Upper lobe of left lung (tissue), 6 donors: ENCODE measurements at places on chromosomes 11 and 22. TPM values are rescaled to one million over a fixed set of nuclear protein-coding genes. Genes with fewer than 3 reads are reported as not detected.

PTS gene
- total RNA-seq: 24.2 TPM

ANO9 gene
- 20.6 TPM for total RNA-seq

CHADL gene
- total RNA-seq: 2.0 TPM

PSMD13 gene
- total RNA-seq: 110 TPM

EMID1 gene
- total RNA-seq: 5.0 TPM

NXPE1 gene
- total RNA-seq: not detected

PNPLA3 gene
- total RNA-seq: 4.6 TPM

MYEOV gene
- 0.98 TPM for total RNA-seq

MRGPRE gene
- not detected for total RNA-seq

- DNase-seq: no peak
Observed at GRCh38 chr11:76251226-76251575, 44.9 kb upstream of the WNT11 start.

GRCh38 chr22:25996669-25997068 lies 172.6 kb upstream of the SEZ6L start:
- DNase-seq: no peak

DNA sequence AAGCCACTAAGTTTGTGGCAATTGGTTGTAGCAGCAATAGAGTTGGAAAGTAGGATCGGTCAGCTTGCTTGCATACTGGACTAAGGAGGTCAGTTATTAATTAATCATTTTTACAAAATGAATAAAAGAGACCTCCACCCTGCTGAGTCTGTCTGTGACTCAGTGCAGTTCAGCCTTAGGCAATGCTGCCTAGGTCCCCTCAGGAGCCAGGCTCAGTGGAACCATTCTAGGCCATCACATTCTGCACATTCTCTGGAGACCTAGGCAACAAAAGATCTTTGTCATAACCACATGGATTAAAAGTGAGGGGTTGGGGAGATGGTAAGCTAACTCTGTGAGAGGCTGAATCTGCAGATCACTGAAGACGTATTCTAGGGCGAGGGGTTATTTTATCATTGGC lies 178.7 kb upstream of the CADM1 start:
- no peak for DNase-seq

- no peak for DNase-seq
Observed at GRCh38 chr22:44045145-44045544, 21.0 kb downstream of the PARVB start.

- no peak for DNase-seq
Observed at GRCh38 chr22:46220921-46221320, 29.2 kb downstream of the CDPF1 start.

DNA sequence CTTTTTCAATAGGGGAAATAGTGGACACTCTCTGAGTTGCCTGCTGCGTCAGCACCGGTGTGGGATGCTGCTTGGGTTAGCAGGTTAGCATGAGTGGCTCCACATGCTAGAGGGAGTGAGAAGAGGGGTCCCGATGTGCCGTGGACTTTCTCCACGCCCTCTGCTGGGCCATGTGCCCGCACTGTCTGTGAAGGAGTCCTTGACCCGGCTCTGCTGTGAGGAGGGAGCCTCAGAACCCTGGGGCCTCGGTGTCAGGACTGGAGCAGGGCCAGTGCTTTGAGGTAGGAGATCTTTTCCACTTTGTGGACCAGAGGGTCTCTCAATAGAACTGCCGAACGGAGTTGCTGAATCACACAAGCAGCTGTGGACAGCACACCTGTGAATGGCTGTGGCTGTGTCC lies 14.8 kb downstream of the CTTN start:
- DNase-seq: no peak

GRCh38 chr22:50727678-50728522 lies 10.1 kb upstream of the ACR start:
- no peak for DNase-seq

DNA sequence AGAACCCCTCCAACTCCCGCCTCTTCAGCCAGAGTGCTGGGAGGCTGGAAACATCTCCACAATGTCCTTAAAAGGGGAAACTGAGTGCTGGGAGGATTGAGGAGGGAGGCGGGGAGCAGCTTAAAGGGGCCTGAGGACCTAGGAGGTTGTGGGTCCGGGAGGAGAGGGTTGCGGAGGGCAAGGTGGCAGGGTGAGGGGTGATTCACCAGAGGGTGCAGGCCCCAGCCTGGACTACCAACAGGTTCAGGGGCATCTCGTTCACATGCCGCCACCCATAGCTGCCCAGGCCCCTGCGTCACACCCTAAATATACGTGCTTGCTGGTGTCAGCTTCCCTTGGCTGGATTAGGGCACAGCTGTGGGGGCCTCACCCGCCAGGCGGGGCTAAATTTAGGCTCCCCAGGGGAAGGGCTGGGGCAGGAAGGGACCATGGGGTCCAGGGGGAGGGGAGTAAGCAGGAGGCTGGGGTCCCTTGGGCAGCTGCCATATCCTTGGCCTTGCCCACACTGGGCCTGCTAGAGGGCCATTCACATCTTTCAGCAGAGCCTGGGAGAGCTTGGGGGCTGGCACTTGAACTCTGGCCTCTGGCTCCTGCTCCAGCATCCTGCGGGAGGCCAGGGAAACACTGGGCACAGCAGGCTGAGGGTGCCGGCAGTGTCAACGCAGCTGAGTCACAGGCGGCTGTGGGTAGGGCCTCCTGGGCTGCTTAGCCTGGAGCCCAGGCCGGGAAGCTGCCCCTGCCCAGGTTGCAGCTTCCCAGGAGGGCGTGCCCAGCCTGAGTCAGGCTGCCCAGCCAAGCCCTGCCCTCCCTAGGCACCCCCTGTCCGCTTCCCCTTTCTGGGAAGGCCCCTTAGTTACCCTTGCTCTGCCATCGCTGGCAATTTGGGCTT lies 1.3 kb downstream of the EHBP1L1 start:
- peak; percentile 85 for DNase-seq

- no peak for DNase-seq
Observed at GRCh38 chr11:4921796-4922195, 2.3 kb downstream of the OR51G1 start.

GRCh38 chr11:122882857-122883645 lies 492 bp downstream of the JHY start:
- peak; percentile 95 for DNase-seq

GRCh38 chr11:86176165-86176884 lies 68.2 kb upstream of the EED start:
- DNase-seq: no peak

GRCh38 chr11:110711776-110712658 lies at the start of gene ARHGAP20:
ARHGAP20 (minus strand) TSS chr11:110712437; CDS start chr11:110712231, 206 bp downstream.
- DNase-seq: peak; percentile 96

DNA sequence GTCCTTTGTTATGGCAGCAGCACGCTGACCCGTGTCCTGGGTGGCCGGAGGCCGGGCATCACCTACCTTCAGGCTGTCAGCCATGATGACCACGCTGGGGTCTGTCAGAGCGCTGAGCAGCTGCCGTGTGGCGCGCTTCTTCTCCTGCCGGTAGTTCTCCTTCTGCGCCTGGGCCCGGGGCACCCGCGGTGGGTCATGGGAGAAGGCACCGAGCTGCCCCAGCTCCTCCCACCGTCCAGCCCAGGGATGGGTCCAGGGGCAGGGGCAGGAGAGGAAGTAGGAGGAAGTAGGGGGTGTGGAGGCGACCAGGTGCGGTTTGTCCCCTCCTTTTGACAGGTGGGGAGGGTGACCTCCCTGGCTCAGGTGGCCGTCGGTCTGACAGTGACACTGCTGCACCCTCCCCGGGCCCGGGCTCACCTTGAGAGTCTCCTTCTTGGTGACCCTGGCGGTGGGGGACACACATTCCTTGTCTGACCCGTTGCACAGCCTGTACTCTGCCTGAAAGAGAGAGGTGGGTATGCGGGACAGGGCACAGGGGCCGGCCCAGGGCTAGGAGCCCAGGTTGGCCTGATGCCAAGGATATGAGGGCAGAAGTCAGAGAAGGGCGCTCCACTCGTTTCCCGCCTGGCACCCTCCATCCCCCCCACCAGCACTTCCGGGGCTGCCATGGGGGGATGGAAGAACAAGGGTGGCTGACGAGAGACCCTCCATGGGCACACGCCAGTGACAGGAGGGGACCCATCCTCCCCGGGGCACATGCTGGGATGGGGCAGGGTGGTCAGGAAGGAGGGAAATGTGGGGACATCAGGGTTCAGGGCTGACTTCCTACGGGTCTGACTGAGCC lies 43.0 kb downstream of the OSBPL5 start:
- DNase-seq: peak; percentile 79

- DNase-seq: no peak
Observed at GRCh38 chr22:45677063-45677462, 5.4 kb downstream of the ATXN10 start.

DNA sequence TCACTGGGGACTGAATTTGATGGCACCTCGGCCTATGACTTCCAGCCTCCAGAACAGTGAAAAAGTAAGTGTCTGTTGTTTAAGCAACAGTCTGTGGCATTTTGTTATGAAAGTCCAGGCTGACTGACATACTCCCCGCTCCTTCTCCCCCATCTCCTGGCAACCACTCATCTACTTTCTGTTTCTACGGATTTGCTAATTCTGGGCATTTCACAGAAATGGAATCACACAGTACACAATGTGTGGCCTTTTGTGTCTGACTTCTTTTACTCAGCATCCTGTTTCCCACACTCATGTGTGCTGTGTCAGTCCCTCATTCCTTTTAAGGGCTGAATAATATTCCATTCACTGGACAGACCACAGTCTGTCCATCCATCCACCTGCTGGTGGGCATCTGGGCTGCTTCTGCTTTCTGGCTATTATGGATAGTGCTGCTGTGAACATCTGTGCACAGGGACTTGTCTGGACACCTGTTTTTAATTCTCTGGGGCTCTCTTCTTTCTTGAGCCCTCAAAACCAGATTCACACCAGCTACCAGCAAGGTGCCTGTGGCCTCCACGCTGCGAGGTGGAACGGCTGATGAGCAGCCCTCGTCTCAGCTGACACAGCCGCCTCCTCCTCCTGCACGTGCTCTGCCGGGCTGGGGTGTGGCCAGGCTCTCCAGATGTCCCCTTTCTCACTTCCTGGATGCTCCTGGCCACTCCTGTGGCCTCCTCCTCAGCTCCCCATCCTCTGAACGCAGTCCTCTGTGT lies 333.1 kb downstream of the CTTN start:
- no peak for DNase-seq

DNA sequence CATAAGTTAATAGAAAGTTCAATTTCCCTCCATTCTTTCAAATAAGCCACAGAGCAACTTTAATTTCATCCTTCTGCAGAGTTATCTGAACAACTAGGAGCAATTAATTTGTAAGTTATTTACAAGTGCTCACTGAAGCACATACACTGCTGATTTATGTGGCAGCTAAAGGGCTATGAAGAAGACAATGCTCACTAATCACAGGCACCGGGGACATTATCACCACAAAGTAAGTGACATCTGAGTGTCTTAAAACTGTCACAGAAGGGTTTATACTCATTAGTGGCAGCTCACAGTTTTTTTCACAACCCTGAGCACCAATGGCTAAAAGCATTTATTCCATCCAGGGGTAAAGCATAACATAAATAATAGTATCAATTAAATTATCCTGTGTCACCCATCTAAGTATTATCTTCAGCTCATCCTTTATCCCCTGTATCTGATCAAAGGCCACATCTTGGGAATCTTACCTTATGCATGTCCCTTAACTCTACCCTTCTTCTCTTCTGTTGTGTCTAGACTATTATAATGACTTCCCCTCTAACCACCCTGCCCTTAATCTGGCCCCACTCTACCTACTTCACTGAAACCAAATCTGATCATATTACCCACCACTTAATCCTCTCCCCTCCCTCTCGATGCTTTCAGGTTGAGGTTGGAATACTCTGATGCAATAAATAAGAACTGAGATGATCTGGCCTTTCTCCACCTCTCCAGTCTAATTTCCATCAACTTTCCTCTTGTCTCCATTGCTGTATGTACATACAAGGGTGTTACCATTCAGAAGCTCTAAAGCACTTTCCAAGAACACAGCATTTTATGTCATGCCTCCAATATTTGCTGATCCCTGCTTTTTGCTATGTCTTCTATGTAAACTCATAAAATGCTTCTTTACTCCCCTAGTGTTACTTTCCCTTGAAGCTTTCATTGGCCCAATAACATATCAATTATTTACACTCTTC lies 252.7 kb downstream of the CASP12 start:
- no peak for DNase-seq

GRCh38 chr22:20117633-20118299 lies 740 bp upstream of the TRMT2A start:
- DNase-seq: no peak

DNA sequence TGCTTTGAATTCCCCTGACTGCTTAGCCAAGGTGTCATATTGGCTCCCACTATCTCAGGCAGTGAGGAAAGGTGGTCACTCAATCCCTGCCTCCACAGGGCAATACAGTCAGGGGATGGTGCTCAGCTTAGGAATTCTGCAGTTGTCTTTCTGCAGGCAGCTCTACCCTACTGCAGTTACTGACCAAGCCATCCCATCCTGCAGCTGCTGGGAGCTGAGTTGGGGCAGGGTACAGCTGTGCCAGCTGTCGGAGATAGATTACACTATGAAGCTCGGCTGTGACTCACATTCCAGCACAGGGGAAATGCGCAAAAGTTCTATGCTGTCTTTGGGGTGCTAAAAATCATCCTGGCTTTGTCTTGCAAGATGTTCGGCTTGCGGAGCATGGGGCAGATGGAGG lies 4.4 kb upstream of the DAGLA start:
- no peak for DNase-seq

DNA sequence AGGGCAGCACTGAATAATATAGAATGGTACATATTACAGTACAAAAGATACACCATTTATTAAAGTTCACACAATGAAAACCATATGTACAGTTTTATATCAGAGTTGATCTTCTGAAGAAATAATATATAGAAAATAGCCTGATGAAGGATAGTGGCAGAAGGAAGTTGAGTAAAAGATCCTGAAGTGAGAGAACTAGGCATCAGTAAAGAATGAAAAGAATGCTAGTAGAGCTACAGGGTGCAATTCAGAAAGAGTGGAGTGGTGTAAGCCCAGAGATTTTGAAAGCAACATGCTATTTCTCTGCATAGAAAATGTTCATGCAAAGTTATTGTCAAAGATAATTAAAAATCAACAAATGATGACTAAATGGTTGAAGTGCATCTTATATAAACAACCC lies 1552.7 kb upstream of the TENM4 start:
- DNase-seq: no peak

- DNase-seq: no peak
Observed at GRCh38 chr11:126385991-126386728, 30.7 kb downstream of the ST3GAL4 start.

- DNase-seq: no peak
Observed at GRCh38 chr11:7538031-7538430, 24.2 kb downstream of the PPFIBP2 start.

DNA sequence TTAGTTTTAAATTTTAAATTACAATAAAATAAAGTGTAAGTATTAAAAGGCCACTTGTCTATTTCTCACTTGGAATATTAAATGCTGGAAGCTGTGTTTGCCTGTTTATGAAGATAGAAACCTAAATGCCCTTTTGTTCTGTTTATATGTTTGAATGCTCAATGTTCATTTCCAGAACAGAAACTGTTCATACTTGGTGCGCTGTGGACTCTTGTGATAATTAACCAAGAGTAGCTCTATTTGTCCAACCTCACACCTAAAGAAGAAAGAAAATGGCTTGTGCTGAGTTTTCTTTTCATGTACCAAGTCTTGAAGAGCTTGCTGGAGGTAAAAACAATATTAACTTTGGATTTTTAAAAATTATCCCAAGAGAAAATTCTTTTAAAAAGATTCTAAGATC lies 5.7 kb downstream of the C11orf54 start:
- DNase-seq: no peak
